ENCODE measurements at places on chromosomes 7 and 10.

GRCh38 chr7:74371381-74372341, 82.0 kb upstream of the GTF2IRD1 start:
- DNase-seq = no peak

DNA sequence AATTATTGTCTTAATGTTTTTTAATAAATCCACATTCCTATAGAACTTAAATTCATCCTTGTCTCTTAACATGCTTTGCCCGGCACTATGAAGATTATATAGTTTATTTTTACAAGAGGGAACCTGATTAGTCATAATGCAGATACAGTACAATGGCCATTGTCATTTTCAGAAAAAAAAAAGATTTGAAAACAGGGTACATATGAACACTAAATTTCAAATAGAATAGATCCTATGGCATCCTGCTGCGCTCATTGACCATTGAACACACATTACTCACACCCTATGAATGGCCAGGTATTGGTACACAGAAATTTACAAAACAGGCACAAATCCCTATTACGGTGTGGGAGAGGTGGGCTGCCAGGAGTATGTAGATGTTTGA, 2.0 kb upstream of the KLF6 start:
- no peak for DNase-seq

- no peak for DNase-seq
Observed at GRCh38 chr7:22348379-22348778, 8.6 kb downstream of the RAPGEF5 start.

DNA sequence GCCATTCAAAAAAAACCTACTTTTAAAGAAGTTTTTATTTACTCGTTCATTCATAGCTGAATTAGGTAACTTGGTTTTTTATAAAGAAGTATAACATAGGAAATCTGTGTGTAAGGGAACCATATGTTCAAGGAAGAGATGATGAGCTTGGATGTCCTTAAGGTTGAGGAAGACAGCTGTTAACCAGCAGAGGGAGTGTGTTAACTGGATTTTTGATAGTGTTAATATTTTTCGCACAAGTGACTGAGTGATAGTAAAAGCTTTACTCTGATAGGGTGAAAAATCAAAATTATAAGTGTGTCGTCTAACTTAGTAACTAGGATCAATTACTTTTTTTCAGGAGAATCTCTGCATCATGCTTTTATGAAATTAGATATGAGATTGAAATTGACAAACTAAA, 134.7 kb downstream of the ARL5B start:
- peak; percentile 1 for DNase-seq

GRCh38 chr7:30545791-30546555, 41.3 kb upstream of the GGCT start:
- no peak for DNase-seq

GRCh38 chr10:104300736-104301292, 31.8 kb downstream of the GSTO2 start:
- DNase-seq = no peak

Measured in NB4 (cell line).